Hematopoietic multipotent progenitor cell treated with erythropoietin and hydrocortisone succinate and interleukin-3 and kit ligand, for 8 days (in vitro differentiated cells): ENCODE measurements at places on chromosomes 13 and 19.

DNA sequence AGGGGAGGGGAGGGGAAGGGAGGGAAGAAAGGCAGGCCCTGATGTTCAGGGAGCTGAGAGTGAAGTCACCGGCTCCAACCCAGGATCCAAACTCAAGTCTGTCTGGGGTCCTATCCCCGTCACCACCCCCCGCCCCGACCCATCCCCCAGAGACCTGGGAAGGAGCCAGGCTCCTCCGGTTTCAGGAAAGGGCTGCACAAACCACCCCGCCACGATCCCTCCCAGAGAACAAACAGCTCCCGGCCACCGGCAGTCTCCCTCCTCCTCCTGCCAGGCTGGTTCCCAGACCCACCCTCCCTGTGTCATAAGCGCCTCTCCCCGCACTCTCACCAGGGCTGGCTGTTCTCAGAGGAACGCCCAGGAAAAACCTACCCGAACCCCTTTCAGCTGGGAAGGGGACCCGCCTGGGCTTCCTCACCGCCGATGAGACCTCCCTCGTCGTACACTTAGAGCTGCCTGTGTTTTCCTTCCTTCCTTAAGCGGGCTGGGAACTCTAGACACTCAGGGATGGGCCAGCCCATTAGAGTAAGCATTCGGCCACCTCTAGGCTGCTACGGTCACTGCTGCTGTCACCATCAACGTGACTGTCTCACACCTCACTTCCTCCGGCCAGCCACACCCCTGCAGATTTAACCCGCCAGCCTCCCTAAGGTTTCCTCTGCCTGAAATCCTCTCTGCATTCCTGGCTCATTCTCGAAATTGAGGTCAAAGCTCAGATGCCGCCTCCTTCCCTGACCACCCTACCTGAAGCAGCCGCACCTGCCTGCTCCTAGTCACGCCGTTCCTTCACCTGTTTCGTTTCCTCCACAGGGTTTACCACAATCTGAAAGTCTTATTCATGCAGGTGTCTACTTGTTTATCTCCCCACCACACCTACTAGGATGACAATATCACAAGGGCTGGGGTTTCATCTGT is 6.3 kb upstream of the RDH13 start:
- no peak for DNase-seq

- no peak for DNase-seq
These were observed 102.9 kb downstream of the TEX26 start for GRCh38 chr13:31035185-31035965.

DNA sequence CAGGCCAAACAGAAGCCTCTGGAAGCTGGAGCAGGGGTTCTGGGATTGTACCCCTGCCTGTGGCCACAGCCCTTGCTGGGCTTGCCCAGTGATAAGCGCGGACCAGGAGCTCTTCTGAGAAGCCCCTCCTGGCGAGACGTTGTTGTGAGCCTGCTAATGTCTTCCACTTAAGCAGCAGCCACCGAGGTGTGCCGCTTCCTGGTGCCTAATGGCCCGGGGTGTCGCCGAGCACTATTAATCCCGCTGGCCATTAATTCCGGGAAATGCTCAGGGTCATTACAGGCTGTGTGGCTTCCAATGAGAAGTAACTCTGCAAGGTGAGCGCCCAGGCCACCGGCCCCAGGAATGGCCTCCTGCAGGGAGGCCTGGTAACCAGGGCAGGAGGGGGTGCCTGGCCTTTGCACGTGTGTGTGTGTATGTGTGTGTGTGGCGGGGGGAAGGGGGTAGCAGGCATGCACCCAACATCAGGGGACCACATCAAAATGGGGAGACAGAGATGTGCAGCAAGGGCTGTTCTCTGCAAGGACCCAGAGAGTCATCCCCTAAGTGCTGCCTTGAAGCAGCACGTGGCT is 175.0 kb downstream of the URI1 start:
- no peak for DNase-seq

DNA sequence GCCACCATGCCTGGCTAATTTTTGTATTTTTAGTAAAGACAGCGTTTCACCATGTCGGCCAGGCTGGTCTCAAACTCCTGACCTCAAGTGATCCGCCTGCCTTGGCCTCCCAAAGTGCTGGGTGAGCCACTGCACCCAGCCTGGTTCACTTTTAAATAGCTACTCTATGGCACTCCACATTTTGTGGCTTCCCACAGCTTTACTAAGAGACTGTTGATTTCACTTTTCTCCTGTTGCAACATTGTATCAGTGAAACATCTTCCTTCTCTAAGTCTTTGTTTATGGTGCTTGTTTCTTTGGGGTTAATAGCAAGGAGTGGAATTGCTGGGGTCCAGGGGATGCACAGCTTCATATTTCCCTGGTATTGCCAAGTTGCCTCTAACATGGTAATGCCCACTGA is 12.3 kb downstream of the TMEM38A start:
- DNase-seq: no peak

DNA sequence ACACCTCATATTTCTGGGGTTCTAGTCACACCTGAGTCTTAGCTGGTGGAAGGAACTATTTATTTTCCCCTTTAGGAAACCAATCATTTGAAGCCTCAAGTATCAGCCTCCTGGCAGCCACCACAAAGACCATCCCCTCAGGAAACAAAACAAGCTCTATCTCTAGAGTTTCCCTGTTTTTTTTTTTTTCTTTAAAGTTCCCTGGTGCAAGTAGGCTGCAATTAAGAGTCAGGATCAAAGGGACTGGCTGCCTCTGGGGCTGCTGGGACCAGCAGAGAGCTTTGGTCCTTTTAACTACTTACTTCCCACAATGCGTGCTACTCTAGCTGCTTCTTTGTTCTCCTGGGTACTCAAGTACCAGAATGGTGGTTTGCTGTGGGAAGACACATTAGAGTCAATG is 11.4 kb downstream of the MBNL2 start:
- DNase-seq: no peak

DNA sequence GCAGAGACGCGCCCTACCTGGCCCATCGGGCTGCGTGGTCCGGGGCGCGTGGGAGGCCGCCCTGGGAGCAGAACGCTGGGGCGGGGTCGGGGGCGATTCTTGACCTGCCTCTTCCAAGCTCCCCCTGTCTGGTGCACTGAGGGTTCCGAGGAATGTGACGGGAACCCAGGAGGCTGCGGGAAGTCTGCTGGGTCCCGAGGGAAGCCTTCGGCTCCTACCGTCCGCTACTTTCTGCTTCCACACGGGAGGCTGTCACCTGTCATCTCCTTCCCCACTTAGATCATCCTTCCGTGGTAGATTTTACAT is 781 bp upstream of the SPRYD7 start:
- no peak for DNase-seq

DNA sequence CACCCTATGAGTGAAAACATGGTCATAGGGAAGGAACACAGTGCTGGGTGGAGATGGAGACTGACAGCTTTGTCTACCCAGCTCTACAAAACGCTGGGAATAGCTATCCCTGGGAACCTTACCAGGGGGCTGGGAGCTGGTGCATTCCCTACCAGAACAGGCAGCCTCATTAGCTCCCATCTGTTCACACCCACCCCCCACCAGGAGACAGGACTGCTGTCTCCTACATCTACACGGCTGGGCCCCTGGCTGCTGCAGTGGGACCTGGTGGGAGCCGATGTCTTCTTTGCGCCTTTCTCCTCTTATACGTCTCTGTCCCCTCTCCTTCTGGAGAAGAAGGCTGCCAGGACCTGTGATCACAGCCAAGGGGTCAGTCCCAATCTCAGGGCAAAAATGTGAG is 90.8 kb downstream of the UQCRFS1 start:
- DNase-seq: no peak

DNA sequence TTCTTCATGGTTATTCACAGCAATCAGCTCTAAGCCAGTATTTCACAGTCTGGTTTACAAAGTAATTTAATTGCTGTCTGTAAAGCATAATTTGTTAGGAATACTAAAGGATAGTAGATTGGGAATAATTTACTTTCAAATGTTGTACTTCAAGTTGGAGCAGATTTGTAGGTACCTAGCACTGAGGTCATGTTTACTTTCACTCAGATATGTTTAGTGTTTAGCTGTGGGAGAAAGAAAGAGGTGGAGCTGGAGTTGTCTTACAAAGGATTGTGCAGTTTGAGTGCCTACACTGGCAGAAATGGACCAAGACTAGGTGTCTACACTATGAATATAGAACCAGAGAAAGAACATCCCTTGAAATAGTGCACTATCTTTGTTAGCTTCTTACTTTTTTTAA is 464.6 kb downstream of the PCDH9 start:
- no peak for DNase-seq

DNA sequence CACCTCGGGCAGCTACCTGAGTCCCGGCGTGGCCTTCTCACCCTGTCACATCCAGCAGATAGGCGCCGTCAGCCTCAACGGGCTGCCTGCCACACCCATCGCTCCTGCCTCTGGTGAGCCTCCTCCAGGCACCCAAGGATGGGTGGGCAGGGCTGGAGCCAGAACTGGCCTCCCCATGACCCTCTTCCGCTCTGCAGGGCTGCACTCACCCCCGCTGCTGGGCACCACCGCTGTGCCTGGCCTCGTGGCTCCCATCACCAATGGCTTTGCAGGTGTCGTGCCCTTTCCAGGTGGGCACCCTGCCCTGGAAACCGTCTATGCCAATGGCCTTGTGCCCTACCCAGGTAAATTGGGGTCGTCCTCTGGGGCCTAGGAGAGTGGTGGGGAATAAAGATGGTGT is 57.7 kb downstream of the CELF5 start:
- no peak for DNase-seq

GRCh38 chr13:23468811-23469210 is 35.3 kb upstream of the SACS start:
- no peak for DNase-seq

DNA sequence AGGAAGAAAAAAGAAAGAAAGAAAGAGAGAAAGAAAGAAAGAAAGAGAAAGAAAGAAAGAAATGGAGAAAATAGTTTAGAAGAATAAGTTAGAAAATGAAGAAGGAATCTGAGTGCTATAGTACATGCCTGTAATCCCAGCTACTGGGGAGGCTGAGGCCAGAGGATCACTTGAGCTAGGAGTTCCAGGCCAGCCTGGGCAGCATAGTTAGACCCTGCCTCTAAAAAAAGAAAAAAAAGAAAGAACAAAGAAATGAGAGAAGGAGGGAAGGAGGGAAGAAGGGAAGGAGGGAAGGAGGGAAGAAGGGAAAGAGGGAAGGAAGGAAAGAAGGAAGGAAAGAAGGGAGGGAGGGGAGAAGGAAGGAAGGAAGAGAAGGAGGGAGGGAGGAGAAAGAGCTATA is 1339.8 kb downstream of the OLFM4 start:
- DNase-seq: no peak

- no peak for DNase-seq
These were observed 8.6 kb downstream of the GSK3A start for GRCh38 chr19:42233678-42234292.

GRCh38 chr13:99496184-99497142 is 4.8 kb upstream of the TM9SF2 start:
- peak; percentile 95 for DNase-seq

DNA sequence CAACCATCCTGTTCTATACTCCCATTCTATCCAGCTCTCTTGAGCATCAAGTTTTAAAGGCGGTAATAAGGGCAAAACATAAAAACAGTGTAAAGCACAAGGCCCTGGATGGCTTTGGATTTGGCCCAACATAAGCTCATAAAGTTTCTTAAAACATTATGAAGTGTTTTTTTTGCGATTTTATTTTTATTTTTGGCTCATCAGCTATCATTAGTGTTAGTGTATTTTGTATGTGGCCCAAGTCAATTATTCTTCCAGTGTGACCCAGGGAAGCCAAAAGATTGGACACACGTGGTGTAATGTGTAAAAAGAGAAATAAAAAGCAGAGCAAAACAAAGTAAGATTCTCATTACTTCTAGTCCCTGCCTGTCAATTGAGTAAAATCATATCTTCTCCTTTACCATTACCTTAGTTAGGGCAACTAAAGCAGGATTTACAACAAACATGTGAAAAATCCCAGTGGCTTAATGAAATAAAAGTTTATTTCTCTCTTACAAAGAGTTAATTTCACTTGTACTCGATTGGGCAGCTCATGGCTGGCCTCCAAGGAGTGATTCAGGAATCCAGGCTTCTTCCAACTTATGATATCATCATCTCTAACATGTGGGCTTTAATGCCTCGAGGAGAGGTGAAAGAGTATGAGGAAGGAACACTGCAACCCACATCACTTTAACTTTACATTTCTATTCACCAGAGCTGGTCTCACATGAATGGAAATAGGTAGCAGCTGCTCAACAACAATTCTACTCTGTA is 725.2 kb upstream of the SLITRK1 start:
- no peak for DNase-seq

GRCh38 chr13:105069106-105069505 is 1466.4 kb downstream of the EFNB2 start:
- no peak for DNase-seq

DNA sequence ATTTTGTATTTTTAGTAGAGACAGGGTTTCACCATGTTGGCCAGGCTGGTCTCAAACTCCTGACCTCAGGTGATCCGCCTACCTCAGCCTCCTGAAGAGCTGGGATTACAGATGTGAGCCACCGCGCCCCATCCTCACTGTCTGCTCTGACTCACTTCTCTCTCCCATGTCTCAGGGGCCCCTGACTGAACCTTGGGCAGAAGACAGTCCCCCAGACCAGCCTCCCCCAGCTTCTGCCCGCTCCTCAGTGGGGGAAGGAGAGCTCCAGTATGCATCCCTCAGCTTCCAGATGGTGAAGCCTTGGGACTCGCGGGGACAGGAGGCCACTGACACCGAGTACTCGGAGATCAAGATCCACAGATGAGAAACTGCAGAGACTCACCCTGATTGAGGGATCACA is 5.0 kb downstream of the SIGLEC9 start:
- DNase-seq: no peak

DNA sequence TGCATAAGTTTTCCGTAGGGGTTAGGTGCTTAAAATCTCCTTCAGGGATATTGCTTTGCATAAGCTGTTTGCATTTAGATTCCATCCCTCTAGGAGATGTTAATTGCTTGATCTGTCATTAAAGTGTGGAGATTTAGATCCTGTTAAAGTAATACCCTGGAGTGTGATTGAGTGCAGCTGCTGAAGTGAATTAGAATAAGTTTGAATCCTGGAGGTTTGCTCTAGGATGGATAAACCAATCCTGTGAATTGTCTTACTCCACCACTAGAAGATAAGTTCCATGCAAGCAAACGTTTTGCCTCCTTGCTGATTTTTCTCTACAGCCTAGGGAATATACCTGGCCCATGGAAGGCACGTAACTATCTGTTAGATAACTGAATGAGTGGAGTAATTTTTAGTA is 1487.2 kb upstream of the PRR20A start:
- DNase-seq: no peak

DNA sequence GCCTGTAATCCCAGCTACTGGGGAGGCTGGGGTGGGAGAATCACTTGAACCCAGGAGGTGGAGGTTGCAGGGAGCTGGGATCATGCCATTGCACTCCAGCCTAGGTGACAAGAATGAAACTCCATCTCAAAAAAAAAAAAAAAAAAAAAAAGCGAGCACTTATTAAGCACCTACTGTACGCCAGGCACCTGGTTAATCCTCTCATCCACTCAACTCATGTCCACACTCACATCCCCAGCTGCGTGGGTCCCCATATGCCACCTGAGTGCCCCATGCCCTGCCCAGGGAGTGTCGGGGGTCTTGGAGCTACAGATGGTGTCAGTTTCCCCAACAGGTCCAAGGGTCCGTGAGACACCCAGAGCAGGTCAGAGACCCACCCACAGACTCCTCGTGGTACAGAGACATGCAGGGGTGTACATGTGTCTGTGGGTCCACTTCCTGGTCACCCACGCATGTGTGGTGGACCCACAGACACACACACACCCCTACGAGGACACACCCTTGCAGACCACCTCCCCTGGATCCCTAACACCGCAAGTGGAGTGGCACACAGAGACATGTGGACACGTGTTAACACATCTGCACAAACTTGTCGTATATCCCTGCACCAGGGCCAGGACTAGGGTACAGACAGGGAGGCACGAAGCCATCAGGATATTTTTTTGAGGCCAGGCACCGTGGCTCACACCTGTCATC is 3.5 kb downstream of the INSL3 start:
- no peak for DNase-seq
